Naive thymus-derived CD8-positive, alpha-beta T cell (primary cell): ENCODE measurements at places on chromosomes 6 and 20.

DNA sequence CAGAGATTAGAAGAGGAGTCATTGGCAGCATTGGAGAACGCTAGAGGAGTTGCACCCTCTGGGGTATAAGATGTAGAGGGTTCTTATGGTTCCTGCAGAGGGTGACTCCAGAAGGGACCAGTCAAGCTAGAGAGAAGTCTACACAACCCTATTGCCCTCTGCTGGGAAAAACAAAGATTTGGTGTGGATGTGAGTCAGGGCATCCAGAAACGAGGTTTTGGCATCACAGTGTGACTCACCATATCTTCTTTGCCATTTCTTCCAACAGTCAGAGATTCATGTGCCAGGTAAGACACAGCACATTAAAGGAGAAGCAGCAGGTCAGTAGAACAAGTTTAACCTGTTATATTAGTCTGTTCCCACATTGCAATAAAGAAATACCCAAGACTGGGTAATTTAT lies 598.8 kb downstream of the MAFB start:
- no peak for DNase-seq

- no peak for DNase-seq
Observed at GRCh38 chr20:16955462-16955861, 207.3 kb downstream of the OTOR start.

DNA sequence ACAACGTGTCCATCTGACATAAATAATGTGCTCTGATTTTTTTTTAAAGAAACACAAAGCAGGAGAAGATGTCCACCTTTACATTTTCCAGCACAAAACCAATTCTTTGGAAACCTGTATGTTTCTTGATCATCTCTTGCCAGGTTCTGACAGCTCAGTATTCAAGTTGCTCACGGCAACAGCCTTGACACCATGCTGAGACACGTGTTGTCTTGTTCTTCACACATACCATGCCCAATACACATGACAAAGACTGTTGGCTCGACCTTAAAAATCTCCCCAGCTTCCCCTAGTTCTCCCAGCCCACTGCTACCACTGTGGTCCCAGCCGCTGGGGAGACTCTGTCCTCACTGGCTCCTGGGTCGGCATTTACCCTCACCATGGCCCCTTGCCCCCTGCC lies 518.9 kb downstream of the PREX1 start:
- DNase-seq, result no peak

- no peak for DNase-seq
Observed at GRCh38 chr6:66307490-66307889, 600.5 kb upstream of the EYS start.

- no peak for DNase-seq
Observed at GRCh38 chr6:56043761-56044160, 168.4 kb upstream of the BMP5 start.

GRCh38 chr6:159467473-159468041 lies 225.5 kb downstream of the SOD2 start:
- DNase-seq, result no peak

GRCh38 chr6:156884306-156884705 lies 107.1 kb downstream of the ARID1B start:
- no peak for DNase-seq

GRCh38 chr6:49634836-49635218 lies 1.8 kb downstream of the RHAG start:
- DNase-seq, result no peak

GRCh38 chr6:135062735-135063134 lies 8.1 kb upstream of the HBS1L start:
- no peak for DNase-seq

DNA sequence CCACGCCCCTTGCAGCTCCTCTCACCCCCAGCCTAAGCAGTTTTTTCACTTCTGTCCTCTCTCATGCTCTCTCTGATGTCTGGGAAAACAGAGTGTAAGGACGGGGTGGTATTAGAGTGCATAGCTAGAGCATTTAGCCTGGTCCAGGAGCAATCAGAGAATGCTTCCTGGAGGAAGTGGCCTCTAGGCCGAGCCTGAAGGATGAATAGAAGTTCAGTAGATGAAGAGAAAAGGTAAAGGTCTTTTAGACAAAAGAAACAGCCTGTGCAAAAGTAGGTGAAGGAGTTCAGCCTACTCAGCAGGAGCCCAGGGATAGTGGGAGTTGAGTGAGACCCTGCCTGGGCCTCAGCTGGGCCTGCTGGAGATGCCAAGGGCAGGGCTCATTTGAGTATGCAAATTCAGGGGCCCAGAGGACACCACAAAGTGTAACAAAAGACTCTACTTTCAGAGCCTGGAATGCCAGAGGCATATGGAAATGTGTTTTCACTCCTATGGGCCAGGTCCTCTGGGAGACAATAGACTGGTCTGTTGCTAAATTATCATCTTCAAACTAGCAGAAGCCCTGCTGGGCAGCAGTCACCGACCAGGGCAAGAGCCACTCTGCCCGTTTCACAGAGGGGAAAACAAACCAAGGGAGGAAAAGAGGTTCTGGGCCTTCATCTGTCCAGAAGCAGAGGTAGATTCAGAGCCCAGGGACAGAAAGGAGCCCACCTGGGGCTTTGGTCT lies 19.7 kb upstream of the TM9SF4 start:
- no peak for DNase-seq

DNA sequence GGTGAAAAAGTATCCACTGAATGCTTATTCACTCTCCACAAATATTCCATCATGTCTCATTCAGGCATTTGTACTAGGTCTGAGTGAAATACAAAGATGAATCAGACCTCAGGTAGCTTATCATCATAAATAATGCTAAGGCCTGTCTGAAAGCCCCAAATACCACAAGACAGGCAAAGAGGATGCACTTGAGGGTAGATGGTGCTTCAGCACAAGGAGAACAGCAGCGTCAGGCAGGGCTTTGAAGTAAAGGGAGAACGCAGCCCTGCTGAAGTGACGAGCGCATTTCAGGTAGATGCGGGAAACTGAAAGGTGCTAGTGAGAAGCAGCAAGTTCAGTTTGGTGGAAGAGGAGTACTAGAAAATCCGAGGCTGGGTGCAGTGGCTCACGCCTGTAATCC lies 38.7 kb downstream of the MAP3K5 start:
- peak; percentile 73 for DNase-seq

DNA sequence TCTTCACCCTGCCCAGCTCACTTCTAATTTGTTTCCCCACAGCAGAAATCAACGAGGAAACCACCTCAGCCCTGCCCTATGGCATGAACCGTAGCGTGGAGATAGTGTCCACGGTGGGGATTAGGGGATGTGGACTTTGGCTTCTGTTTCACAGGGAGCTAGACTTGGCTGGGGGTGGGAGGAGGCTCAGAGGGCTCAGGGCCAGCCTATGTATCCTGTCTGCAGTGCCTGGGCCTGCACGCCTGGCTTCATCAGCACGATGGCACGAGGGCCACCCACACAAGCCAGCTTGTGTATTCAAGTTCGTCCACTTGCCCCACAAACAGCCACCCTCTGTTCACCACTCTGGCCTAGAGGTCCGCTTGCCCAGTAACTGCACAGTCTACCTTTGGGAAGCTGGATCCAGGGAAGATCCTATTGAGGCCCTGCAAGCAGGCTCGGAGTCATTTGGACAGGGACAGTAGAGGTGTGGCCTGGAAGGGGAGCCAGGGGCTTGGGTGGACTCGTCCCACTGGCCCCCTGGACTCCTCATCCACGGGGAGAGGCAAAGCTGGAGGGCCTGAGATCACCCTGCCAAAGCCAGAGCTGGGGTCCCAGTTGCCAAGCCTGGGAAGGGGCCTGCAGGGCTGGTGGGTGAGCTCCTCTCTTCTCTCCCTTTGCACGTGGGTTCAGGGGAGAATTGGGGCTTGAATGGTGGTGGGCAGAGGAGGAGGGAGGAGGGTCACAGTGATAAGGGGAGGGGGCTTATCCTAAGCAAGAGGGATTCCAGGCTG lies 38.0 kb upstream of the FAM83D start:
- DNase-seq, result no peak

DNA sequence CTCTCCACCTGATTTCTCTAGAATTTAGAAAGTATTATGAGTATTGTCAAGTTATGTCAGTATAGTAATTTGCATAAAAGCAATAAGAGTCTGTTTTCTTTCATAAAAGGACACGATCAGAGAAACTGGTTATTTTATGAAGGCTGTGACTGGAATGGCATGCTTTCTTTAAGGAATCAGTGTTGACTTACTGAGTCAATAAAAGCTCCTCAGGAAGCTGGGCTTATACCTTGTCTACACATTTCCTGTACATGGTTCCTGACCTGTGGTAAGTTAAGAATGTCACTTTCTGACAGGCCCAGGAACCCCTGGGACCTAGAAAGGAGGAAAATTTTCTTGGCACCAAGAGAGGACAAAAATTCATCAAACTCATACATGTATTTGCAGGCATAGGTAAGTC lies 1224.0 kb upstream of the ADGRB3 start:
- no peak for DNase-seq

- DNase-seq, result no peak
Observed at GRCh38 chr6:9250852-9251251, 815.5 kb upstream of the SLC35B3 start.

- DNase-seq, result no peak
Observed at GRCh38 chr6:163943607-163944385, 529.3 kb downstream of the QKI start.

DNA sequence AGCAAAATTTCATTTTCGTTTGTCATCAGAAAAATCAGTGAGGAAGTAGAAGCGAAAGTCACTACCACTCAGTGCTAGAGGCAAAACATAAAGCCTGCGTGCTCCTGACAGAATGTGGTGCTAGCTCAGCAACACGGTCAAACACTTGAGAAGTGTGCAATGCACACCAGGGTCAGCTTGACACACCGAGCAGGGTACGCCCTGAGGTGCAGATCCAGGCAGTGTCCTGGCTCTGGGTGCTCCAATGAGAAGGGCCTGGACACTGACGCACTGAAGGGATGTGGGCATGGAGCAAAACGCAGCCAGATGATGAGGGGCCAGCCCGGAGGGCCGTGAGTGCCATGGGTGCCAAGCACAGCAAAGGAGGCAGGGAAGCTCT lies 5.9 kb downstream of the RNASET2 start:
- no peak for DNase-seq
